Activated CD4-positive, alpha-beta T cell treated with anti-CD3 and anti-CD28 coated beads for 4 hours (primary cell): ENCODE measurements at places on chromosomes 1 and 21.

DNA sequence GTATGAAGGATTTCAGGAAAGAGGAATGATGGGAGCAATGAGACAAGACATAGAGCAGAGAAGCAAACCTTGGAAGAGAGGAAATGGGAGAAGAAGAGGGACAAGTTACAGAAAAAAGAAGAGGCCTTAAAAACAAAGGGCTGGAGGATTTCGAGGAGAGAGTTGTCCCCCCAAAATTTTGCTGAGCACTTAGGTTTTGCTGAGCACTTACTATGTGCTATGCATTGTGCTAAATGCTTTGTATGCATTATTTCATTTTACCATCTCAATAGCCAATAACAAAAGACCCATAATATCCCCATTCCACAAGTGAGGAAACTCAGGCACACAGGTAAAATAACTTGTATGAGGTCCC is 2.5 kb upstream of the TRIM63 start:
- no peak for DNase-seq

GRCh38 chr1:188769936-188770335 is 1707.7 kb downstream of the BRINP3 start:
- no peak for DNase-seq

GRCh38 chr1:26555550-26555981 is 26.0 kb downstream of the RPS6KA1 start:
- no peak for DNase-seq

GRCh38 chr1:165857046-165857801 is 29.8 kb downstream of the UCK2 start:
- no peak for DNase-seq
